Activated CD8-positive, alpha-beta memory T cell treated with anti-CD3 and anti-CD28 coated beads for 4 hours (primary cell): ENCODE measurements at places on chromosomes 2 and 18.

DNA sequence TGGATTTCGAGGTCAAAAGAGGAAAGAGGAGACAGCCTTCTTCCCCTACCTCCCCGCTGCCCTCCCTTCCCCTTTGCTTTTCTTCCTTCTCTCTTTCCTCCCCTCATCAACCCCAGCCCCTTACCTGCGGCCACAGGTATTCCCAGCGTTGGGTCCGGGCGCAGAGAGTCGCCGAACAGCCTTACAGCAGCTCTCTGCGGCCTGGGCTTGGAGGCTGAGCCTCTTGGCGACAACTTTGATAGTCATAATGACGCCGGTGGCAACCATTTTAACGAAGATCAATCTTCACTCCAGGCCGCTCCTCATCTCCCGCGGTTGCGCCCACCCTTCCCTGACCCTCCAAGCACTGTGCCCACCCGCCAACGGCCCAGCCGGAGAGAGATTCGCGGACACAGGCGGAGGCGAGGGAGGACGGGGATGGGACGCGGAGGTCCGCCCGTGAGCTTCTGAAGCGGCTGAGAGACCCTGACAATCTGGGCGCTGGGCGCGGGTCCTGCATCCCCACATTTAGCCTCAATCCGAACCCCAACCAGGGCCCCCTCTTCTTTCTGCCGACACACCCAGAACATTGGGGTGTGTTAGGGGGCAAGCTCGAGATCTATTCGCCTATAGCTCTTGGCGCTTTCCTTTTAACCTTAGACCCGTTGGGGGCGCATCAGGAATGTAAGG is 1.5 kb upstream of the EVX2 start:
- no peak for DNase-seq

DNA sequence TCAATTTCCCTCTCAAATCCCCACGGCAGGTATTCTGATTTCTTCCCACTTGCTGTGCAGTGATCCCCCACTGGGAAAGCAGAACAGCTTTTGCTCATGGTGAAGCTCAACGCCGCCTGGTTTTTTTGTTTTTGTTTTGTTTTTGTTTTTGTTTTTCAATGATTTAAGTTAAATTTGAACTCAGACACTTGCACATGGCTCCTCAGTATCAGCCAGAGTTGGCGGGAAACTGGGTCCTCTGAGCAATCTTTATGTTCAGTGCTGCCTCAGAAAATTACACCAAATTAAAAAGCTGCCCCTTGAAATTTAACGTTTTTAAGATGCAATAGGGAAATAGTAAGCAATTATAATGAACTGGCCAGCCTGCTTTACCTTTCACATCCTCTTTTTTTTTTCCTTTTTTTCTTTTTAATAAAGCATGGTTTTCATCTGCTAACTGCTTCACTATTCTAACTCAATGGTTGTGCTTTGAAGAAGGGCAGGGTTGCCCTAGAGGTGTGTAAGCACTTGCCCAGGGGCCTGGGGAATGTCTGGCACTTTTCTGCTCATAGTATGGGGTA is 277.0 kb upstream of the HNRNPA3 start:
- no peak for DNase-seq

- no peak for DNase-seq
Observed at GRCh38 chr2:98464772-98465310, 20.2 kb downstream of the INPP4A start.

DNA sequence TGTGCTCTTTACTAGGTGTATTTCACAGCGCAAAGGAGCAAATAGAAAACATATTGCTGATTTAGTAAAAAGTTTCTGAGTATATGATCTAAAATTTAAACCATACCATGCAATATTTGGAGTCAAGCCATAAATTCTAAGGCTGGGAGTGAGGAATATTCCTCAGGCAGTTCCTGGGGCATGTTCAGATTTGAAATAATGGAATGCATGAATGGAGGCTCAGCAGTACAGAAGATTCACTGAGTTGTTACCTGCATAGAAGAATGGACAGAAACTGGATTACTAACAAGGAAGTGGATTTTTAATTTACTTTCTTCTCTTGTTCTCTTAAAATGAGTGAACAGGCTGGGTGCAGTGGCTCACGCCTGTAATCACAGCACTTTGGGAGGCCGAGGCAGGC is 441.0 kb upstream of the MAP2 start:
- DNase-seq, result no peak

GRCh38 chr2:214800180-214800579 is 9.3 kb downstream of the BARD1 start:
- DNase-seq, result no peak

- DNase-seq, result no peak
Observed at GRCh38 chr2:105141099-105141614, 100.4 kb upstream of the GPR45 start.

- no peak for DNase-seq
Observed at GRCh38 chr2:201796478-201796865, 9.9 kb upstream of the CDK15 start.

DNA sequence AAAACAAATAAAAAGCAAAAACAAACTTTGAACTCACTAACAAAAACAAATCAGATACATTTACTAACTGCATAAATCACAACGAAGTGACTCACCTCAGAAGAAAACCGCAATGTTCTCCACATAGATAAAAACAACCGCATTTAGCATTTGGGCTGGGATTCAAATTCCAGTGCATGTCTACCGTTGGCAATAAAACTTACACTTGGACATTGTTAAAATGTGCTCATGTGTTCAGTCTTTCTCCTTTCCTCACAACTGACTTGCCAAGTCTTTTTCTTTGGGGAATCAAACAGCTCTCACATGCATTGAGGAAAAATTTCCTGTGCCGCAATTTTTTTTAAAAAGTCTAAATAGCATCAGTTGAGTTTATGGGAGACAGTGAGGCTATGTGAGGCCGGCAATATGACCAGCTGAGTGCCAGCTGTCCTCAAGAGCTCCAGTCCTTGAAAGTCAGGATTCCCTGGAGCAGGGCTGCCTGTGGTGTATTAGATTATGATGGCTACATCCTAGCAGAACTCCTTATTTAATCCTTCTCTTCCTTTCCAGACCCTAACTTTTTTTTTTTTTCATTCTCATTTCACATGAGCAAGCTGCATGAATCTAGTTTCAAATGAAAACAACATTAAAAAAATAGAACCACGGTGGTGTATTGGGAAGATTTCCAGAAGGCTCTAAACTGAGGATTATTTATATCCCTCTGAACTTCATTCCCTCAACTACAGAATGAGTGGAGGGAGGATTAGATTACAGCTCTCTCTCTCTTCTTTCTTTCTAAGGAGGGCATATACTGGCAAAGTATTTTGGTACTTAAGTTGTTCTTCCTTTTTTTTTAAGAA is 70.2 kb upstream of the MEIS1 start:
- DNase-seq, result no peak

- no peak for DNase-seq
Observed at GRCh38 chr18:48402953-48403352, 6.2 kb downstream of the ZBTB7C start.

DNA sequence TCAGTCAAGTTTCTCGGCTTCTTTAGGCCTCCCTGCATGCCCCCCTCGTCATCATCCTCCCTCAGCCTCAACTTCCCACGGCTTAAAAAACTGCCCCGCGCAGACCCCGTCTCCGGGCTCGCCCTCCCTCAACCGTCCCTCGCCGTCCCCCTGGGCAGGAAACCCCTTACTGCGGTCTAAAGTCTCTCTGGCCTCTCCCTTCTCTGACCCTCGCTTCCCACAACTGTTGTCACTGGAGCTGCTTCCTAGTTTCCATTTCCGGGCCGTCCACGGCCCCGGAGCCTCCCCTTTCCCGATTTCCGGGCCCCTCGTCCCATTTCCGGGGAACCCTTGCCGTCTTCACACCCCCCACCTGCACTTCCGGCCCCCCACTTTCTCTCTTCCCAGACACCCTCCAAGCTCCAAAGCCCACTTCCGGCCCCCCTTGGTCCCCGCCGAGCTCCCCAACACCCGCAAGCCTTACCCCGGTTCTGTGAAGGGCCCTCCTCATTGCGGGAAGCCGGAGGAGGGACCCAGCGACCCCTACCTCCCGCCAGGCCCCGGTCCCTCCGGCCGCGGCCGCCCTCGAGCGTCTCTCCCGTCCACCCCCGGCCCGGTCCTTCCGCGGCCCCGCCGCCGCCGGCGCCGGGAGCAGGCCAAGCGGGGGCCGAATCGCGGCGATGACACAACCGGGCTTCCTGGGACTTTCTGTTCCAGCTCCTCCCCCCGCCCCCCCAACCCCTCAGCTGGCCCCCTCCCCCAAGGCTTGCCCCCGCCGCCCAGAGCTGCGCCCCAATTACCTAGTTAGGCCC is 513 bp downstream of the TRIP12 start:
- peak; percentile 55 for DNase-seq

- DNase-seq, result no peak
Observed at GRCh38 chr2:128284037-128284441, 34.6 kb downstream of the HS6ST1 start.

DNA sequence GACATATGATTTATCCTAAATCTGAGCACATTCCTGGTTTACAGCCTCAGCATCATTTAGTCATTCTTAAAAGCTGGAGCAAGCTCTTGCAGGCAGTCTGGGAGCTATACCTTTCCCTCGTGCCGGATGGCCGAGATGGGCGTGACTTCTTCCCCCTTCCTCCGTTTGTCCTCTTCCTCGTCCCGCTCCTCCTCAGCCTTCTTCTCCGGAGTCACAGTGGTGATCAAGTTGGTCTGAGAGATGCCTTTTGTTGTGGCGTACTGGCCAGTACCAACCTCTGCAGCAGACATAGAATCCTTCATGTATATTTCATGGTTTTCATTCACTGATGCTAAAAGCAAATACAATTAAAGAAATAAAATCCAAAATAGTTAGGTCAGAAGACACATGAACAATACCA is 124.1 kb upstream of the ZBTB14 start:
- DNase-seq, result no peak
